Natural killer cell (primary cell): ENCODE measurements at places on chromosomes 12 and 14.

- no peak for DNase-seq
Observed at GRCh38 chr14:61713724-61714437, 18.6 kb downstream of the HIF1A start.

GRCh38 chr14:105315211-105315721, 718 bp downstream of the PACS2 start:
- peak; percentile 49 for DNase-seq

GRCh38 chr14:104343294-104343625, 204.9 kb downstream of the KIF26A start:
- DNase-seq = no peak

- DNase-seq = no peak
Observed at GRCh38 chr14:28163233-28163632, 603.4 kb upstream of the FOXG1 start.

DNA sequence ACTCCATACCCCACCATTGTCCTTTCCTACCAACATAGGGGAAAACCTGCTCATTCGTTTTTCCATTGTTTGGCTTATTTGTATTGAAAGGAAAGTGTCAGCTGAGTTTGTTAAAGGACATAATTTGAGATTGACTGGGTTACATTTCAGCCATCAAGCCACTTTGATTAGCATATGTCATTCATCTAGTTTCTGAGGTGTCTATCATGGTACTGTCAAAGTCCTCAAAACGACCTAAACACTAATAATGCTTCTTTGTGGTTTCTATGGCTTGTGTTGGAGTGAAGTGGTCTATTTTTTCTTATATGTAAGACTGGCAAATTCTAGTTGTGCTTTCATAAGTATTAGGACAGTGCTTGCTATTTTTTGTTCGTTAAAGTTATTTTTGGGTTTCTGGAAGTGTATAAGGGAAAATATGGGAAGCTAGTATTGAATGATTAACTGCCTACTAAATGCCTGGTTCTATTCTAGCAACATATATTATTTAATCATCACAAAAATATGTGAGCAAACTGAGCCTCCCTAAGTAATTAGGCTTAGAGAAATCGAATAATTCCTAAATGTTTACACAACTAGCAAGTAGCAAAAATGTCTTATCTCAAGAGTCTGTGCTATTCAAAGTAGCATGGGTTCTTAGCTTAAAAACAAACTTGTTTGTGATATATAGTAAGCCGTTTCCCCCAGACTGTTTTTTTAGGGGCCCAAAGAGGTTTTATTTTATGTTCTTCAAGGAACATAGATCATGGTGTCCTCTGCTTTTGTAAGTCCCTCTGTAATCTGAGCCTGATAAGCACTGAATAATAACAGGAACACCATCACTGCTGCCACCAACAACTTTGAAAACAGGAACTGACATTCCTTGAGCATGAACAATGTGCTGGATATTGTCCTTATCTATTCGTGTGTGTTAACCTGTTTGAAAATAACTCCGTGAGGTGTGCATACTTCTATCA, 67.1 kb downstream of the DERA start:
- no peak for DNase-seq

- no peak for DNase-seq
Observed at GRCh38 chr14:75258079-75258802, 20.4 kb upstream of the FOS start.

- DNase-seq = peak; percentile 20
Observed at GRCh38 chr12:111686574-111687105, 787 bp downstream of the ACAD10 start.

GRCh38 chr14:25034803-25035681, 14.9 kb downstream of the STXBP6 start:
- no peak for DNase-seq

DNA sequence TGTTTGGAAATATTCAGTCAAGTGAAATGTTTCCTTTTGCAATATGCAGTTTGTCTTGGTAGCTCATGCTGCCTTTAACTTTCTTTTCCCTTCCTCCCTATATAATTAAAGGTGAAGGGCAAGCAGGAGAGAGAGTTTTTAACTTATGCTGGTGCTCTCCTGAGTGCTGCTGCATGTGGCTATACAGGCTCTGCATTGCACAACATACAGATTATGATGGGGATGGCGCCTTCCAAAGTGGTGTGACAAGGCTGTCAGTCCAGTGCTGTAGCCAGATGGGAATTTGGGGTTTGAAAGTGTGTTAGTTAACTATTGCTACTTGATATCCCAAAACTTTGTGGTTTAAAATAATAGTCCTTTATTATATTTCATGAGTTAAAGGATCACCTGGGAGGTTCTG, 199.0 kb downstream of the ATP23 start:
- DNase-seq = no peak

- no peak for DNase-seq
Observed at GRCh38 chr12:100717733-100718067, 76.9 kb upstream of the ANO4 start.

GRCh38 chr14:59769586-59769985, 101.0 kb downstream of the RTN1 start:
- DNase-seq = no peak

- no peak for DNase-seq
Observed at GRCh38 chr14:104586832-104587620, 7.5 kb downstream of the C14orf180 start.

DNA sequence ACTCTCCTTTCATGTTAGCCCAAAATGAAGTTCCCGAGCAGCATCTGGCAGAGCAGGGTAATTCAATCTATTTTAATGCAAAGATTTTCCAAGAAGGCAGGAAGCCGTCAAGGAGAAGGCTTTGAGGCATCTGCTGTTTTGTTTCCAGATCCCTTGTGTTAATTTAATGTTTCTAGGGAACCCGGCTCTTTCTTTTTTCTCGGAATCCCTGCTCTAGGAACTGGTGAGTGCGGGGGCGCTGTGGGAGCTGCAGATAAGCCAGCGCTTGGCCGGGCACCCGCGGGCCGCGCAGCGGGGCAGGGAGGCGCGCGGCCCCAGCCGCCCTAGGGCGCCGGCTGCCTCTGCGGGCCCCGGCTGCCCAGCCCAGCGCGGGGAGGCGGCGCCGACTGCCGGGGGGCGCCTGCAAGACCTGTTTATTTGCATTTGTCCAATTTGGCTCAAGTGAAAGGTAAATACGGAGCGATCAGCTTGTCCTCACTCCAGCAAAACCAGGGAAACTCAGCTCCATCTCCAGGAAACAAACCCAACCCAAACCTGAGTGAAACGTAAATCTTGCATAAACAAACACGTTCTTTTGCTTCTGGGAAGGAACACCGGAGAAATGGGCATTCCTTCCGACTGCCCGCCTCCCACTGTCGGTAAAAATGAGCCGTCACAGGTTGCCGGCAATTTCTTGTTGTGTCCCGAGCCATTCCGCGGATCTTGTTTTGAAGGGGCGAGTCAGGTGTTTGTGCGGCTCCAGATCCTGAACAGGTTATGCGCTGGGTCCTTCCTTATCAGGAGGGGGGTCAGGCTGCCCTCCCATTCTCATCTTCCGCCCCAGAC, 65.1 kb downstream of the CRADD start:
- peak; percentile 73 for DNase-seq

GRCh38 chr14:71309756-71310155, 402.5 kb downstream of the PCNX1 start:
- DNase-seq = no peak

- DNase-seq = no peak
Observed at GRCh38 chr12:107661830-107662229, 23.8 kb upstream of the PWP1 start.

GRCh38 chr14:94291159-94291905, 1.7 kb downstream of the SERPINA10 start:
- DNase-seq = no peak

- no peak for DNase-seq
Observed at GRCh38 chr14:65195042-65195719, 92.9 kb upstream of the MAX start.

- DNase-seq = no peak
Observed at GRCh38 chr14:87233806-87234384, 759.1 kb downstream of the GALC start.

DNA sequence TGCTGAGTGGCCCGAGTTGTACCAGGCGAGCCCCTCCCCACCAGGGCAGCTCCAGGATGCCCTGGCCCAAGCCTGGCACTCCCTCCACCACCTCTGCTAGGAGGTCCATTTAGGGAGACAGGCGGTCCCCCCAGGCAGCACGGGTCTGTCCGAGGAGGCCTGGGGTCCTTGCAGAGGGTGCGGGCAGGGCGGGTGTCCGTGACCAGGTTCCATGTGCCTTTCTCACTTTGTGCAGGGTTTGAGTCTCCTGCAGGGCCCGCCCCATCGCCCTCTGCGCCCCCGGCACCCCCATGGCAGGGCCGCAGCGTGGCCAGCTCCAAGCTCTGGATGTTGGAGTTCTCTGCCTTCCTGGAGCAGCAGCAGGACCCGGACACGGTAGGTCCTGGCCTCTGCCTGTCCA, 56.8 kb upstream of the TSPAN9 start:
- no peak for DNase-seq
